ENCODE measurements at places on chromosomes 12 and 14.

GRCh38 chr12:18932211-18932610 lies 194.3 kb downstream of the CAPZA3 start:
- no peak for DNase-seq

DNA sequence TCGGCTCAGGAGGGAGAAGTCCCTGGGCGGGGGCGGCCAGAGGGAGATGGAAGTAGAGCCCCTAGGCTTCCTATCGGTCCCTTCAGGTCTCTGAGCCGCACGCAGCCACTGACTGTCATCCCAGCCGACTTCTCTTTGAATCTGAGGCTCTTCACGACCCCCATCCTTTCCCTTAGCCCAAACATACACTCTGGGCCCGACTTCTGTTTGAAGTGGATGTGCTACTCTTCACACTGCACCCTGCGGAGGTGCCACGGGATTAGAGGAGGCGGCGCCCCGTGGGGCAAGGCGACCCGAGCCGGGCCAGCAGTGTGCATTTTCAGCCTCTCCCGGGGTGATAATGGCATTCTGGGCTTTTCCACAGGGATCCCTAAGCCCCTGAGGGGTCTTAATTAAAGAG lies 6.0 kb upstream of the DACT1 start:
- no peak for DNase-seq

DNA sequence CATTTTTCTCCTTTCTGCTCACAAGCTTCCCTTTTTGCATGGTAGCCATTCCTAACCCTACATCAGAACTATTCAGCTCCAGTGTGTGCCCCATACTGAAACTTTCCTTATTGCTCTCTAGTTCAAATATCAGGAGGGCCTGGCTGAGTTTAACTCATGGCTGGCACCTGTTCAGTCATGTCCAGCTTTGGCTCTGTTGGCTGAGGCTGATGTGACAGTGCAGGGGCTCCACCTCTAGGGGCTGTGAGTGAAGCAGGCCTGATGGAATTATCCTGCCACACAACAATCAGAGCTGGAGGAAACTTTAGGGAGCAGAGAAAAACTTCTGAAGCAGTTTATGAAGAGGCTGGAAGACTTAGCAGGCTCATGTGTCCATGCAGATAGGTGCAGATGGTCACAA lies 8.5 kb downstream of the COQ6 start:
- no peak for DNase-seq

DNA sequence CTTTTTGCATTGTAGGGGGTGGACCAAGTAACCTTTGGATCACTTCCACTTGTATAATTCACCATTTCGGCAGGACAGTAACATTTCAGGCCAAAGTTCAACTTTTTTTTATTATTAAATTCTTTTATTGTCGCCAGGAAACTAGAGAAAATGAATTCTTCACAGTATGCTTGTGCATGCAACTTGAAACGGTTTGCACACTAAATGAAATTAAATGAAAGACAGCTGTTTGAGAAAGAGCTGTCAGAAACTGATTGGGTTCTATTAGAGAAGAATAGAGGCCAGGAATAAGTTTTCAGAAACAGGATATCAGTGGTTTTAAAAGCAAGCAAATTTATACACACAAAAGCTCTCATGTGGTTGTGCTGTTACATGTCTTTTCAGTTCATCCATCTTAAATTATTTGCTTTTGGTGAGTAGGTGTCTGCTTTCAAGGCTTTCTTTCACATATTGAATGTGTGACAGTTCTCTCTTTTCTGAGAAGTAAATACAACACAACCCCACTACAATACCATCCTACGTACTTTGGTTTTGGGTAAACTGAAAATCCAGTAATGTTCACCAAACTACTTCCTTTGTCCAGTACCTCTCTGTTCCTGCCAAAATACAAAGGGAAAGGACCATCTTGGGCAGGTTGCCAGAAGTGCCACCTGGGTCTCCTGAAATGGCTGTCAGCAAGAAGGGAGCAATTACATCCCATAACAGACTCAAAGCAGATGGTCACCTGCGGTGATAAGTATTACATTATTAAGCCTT lies 291.7 kb downstream of the RAD51B start:
- DNase-seq, result no peak

DNA sequence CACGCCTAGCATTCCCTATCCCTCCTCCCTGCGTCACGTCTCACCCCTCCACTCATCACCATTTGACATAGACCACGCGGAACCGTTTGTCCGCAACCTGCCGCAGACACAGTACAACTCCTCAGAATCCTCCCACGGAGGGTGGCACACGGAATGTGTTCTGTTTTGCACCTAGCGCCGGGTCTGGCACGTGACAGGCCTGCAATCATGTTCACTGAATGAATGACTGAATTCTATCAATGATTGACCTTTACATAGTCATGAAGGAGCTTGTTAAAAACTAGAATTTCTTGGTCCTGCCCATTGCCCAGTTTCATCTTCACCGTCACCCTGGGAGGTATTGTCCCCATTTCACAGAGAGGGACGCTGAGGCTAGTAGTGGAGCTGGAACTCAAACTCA lies 4.7 kb downstream of the SLC6A12 start:
- DNase-seq, result no peak

- peak; percentile 44 for DNase-seq
Measured at GRCh38 chr12:124388679-124389137, 93.8 kb downstream of the RFLNA start.

DNA sequence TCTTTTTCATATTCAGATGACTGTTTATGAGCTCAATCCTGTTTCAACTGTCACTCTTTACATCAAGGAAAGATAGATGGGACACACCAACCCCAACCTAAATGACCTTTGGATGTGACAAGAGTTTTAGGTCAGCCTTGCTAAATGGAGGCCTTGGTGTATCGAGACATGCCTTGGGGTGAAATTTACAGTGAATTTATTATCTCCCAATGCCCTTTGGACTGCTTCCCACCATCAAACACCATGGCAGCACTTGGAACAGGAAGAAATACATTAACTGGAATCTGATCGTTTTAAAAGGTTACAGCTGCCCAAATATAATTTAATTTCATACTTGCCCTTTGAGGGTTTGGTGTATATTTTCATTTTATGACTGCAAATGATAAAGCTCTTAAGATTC lies 327.6 kb downstream of the SOX5 start:
- DNase-seq, result no peak

DNA sequence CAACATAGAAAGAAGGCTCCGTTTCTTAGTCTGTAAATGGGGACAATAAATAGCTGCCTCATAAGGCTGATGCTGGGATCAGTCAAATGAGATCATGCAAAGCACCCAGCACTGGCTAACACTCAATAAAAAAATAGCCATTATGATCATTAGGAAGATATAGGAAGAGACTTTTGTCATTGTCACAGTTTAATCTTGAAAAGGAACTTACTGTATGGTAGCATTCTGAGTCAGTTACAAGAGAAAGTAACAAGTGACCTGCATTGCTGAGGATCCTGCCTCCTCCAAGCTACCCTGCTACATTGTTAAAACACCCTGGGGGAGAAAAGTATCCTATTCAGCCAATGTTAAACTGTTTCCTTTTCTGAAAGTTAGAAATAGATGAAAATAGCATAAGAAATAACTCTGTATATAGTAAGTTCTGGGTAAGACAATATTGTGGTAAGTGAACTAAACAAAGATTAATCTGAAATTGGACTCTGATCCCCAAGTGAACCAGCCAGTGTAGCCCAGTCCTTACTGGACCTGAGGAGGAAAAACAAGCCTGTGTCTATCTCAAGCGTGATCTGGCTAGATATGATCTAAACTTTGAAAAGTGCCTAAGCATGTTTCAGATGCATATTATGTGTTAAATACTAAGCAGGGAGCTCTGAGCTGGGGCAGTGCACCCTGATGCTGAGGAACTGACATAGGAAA lies 3.6 kb upstream of the NUDT4 start:
- no peak for DNase-seq

GRCh38 chr12:2198542-2198941 lies 145.8 kb downstream of the CACNA1C start:
- no peak for DNase-seq

DNA sequence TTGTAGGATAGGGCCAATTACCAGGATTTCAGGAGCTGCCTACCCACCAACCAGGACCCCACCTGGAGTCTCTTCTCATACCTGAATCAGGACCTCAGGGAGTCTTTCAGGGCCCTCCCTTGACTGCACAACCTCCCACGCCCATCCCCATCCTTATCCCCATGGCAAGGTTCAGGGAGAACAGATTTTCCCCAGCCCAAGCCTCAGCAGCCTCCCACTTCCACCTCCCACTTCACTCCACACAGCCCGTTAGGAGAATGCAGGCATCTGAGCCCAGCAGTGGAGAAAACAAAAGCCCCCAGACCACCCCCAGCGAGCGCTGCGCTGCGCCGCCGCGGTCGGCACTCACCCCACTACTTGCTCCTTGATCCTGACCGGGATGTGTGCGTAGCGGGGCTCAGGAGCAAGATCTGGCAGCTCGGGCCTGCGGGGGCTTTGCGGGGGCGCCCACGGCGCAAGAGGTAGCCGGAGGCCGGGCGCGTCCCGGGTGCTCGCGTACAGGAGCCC lies 1.4 kb downstream of the B4GALNT1 start:
- no peak for DNase-seq

DNA sequence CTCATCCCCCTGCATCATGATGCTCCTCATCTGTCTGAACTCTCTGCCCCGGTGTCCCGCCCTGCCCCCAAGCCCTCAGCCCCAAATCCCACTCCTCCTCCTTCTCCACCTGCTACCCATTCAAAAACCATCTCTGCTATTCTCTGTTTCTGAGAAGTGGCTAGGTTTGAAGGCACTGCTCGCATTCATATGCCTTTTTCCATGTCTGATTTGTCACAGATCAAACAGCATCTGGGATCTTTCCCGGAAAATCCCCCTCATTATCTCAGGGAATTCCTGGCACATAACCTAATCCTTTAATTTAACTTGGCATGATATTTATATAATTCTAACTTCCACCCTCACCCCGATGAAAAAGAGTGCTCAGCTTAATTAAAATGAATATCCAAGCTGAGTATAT lies 3.3 kb upstream of the ADAM20 start:
- no peak for DNase-seq

DNA sequence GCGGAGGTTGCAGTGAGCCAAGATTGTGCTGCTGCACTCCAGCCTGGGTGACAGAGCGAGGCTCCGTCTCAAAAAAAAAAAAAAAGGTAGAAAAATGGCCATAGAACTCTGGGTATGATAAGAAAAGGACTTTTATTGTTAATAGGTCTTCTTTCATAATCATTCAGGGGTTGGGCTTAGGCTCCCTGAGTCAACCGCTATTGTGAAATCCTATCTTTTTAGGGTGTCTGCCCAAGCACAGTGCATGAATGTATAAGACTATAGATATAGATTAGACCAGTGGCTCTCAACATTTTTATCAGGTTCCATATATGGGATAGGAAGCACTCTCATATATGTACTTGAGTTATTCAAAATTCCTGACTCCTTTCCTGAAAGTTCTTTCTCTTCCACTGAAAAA lies 48.7 kb upstream of the USP15 start:
- DNase-seq, result no peak

DNA sequence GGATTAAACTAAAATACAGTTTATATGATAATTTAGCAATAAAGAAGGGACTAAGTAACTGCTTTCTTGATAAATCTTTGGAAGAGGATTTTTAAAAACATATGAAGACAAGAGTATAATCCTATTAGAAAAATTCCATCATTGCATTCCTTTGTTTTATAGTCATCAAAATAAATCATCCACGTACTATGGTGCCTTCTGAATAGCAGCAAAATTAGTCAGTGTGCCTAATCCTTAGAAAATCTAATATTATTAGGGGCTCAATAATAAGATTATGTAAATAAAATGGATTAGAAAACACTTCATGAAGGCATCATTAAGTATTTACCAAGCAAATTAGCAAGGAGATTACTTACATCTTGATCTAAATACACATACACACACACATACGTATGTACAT lies 102.1 kb downstream of the KCNH5 start:
- DNase-seq, result no peak

DNA sequence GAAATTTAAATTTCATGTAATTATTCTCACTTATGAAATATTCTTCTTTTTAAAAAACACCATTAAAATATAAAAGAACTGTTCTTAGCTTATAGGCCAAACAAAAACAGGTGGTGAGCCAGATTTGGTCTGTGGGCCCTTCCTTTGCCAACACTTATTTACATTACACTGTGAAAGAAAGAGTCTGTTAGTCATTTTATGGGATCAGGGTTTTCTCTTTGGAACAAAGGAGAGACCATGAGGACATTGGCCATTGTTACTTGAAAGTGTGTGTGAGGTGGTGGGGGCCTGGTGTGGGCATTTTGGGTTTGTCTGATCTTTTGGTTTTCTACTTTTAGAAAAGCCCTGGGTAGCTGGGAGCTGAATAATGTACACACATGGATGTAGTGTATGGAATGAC lies 62.7 kb downstream of the TTC6 start:
- no peak for DNase-seq

GRCh38 chr12:56391721-56392120 lies 29.1 kb upstream of the APOF start:
- no peak for DNase-seq

GRCh38 chr12:118013283-118013682 lies 3.2 kb upstream of the RFC5 start:
- DNase-seq, result no peak

- DNase-seq, result no peak
Measured at GRCh38 chr12:28908646-28909045, 240.4 kb upstream of the FAR2 start.

DNA sequence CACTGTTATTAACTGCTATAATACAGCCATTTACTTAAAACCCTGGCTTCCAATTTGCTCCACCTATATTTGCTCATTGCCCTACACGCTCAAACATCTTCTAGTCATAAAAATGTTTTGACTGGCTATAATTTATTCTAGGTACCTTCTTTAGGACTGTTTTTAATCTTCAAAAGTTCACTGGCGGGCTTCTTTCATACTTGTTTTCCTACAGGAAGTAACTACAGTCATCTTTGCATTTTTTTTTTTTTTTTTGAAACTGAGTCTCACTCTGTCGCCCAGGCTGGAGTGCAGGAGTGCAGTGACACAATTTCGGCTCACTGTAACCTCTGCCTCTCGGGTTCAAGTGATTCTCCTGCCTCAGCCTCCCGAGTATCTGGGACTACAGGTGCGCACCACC lies 32.5 kb downstream of the MPHOSPH9 start:
- DNase-seq, result no peak

DNA sequence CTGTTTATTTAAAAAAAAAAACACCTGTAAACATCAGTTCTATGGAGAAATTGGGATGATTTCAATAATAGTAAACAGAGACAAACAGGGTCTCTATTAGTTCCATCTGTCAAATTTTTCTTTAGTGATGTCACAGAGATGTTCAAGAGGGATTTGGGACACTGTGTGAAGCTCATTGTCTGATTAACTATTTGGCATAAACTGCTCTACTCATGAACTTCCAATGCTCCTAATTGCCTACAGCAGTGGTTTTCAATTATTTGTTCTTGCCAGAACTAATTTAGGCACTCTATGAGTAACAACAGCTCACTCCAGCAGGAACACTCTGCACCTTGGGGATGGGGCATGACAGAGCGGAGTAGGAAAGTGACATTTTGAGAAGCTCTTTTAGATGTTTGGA lies 250.1 kb upstream of the PRKD1 start:
- no peak for DNase-seq

DNA sequence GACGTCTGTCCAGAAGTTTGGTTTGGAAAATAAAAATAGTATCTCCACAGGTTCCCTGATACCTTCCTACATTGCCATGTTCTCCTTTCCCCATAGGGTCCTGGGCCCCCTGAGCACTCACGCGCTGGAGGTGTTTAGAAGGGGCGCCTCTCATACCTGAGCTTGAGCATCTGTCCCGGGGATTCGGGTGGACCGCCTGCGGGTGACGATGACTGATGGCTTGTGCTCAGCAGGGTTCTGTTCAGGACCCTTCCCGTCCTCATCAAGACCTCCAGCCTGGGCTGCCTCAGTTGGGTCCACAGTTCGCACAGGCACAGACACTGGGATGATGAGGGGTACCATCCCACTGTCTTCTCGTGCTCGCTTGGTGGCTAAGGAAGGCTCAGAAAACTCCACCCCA lies 22.7 kb upstream of the PNMA1 start:
- no peak for DNase-seq

Data from stimulated activated CD8-positive, alpha-beta memory T cell treated with anti-CD3 and anti-CD28 coated beads, Interleukin-4, amount 100 ng/mL, for 24 hours (primary cell).